CD14-positive monocyte (primary cell): ENCODE measurements at places on chromosomes 12 and 14.
A peak's percentile ranks its signal among the peaks of the same experiment; 100 is the strongest.

DNA sequence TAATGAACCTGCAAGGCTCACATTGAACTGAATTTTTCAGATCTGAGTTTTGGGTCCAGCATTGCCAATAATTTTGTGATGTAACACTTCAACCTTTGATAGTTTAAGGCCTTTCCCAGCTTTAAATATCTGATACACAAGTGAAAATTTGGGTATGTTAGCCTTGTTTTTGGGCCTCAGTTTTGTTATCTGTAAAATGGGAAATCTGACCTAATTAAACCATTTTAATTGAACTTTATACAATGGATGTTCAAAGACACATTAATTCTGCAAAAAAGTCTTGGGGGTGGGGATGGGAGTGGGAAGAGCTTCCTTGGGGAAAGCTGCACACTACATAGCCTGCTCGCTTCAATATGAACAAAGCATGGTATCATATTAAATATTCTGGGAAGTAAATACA, 5.2 kb upstream of the SPATS2 start:
- DNase-seq = no peak

GRCh38 chr12:100672075-100672592, 98.7 kb downstream of the GAS2L3 start:
- peak; percentile 15 for DNase-seq

- DNase-seq = no peak
Measured at GRCh38 chr12:128163086-128163485, 103.9 kb upstream of the TMEM132C start.

DNA sequence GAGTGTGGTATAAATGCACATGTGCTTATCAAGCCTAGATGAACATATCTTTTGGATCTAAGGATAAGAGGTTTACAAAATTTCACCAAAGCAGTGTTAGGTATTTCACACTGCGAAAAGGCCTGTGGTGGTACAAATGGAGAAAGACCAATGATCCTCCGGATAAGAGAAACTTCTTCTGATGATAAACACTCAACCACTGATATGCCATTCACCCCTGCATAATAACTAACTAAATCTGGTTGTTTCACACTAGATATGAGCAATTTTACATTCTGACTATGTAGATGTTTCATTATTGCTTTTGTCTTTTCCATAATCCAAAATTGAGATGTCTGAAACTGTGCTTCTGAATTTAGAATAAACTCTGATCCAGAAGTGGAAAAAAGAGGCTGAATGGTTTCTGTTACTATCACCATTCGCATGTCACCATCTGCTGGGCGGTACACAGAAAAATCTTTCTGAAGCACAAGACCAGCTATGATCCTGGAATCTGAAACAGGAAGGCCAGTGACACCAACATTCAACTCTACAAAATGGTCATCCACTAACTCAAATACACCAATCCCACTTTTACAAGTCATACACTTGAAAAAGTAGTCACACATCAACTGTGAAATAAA, 1.3 kb downstream of the BBS10 start:
- peak; percentile 13 for DNase-seq

DNA sequence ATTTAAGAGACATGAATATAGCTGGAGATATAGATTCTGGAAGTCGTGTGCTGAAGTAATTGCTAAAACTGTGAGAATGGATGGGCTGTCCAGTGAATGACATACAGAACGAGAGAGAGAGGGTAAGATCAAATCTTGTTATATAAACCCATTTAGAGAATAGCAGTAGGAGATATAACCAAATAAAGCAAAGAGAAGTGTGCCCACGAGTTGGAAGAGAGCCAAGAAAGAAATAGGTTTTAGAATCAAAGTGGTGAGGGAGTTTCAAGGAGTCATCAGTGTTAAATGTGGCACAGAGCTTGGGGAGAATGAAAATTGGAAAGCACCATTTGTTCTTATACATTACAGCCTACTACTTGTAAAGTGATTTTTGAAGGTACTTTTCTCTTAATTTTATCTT, 19.2 kb downstream of the TOGARAM1 start:
- DNase-seq = no peak

GRCh38 chr12:128969480-128970055, 116.3 kb downstream of the GLT1D1 start:
- DNase-seq = no peak

DNA sequence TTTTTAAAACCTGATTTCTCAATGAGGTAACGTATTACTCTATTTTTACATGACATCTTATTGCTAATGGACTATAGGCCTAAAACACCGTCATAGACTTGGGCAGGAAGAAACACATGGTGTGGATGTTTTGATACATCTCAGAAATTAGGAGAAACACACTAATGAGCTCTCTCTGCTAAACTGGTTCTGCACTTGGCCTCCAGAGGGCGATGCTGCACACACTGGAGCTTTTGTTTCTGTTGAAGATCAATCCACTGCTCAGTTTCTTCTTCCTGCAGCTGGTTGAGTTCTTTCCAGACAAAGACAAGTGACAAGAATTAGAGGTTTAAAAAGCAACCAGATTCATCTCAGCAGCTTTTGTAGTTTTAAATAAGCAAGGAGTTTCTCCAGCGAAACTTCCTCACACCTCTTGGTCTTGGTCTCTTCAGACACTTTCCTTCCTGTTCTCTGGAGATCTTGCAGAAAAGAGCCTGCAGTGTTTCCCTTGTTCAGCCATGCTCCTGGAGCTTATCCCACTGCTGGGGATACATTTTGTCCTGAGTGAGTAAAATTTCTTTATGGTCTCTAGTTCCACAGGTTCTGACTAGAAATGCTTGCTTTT, 178.5 kb upstream of the OR4E1 start:
- DNase-seq = peak; percentile 6

DNA sequence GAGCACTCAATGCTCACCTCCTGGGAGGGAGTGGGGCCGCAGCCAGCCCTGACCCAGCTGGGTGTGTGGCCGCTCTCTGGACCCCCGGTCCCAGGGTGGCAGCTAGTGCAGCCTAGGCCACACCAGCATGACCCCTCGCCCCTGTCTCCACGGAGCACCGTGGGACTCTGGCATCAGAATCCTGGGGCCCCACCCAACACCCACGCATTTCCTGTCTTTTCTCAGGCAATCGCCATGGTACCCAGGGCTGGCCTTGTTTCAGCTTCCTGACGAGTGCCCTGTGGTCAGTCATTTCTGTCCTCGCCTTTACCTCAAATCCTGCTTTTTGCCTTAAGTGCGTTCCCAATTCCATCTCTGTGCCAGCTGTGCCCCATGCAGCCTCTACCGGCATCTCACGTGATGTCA, 15.9 kb downstream of the PACS2 start:
- no peak for DNase-seq
